ENCODE measurements at places on chromosomes 7 and 10. TPM values are rescaled to one million over a fixed set of nuclear protein-coding genes. Genes with fewer than 3 reads are reported as not detected.

The NOLC1 gene
- total RNA-seq: 57.5 TPM

DNA sequence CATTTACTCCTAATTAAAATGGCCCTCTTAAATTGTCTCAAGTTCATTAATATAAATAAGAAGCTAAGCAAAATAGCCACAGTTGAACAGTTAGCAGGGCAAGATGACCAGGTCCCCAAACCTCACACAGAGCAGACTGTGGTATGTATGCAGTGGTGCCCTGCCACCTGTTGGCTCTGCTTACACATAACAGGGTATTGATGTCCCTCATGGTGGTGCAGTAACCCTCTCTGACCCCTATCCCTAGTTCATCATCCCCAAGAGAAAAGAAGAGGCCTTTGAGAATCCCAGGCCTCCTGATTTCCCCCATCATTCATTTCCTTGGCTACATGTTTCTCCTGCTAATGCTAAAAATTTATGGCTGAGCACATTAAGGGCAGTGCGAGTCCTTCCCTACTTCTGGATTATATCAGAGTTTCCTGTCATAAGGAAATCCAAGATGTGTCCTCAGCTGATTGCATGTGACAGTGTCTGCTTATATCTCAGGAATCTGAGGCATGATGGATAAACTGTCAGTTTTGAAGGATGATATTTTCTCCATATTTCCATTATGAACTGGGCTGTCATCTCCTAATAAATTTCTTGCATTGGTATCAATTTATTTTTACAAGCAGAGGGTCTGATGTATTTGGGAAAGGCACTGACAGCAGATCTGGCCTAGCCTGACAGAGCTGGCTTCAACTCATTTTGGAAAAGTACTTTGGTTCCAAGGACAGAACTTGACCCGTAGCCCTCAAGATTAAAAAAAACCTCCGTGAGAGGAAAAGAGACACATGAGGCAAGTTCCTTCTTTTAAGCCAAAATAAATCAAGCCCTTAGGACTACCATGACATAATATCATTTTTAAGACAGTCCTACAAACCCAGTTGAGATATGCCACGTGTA, 880.6 kb downstream of the LRMDA start:
- ATAC-seq: peak; percentile 74

DNA sequence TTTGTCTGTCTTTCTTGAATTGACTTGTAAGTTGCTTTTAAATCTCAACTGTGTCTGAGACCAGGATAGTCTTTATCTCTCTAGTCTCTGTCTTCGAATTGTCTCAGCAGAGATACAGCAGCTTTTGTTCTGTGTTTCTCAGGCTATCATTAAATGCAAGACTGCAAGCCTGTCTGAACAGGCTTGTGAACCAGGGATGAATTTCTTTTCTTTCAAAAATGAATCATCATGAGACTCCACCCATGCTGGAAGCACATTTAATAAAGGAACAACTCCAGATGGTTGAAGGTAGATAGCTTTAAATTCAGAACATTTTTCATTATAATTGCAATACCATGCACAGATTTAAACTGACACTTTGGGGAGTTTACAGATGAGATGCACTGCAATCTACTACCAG, 155.9 kb downstream of the SEC23IP start:
- peak; percentile 76 for ATAC-seq

DNA sequence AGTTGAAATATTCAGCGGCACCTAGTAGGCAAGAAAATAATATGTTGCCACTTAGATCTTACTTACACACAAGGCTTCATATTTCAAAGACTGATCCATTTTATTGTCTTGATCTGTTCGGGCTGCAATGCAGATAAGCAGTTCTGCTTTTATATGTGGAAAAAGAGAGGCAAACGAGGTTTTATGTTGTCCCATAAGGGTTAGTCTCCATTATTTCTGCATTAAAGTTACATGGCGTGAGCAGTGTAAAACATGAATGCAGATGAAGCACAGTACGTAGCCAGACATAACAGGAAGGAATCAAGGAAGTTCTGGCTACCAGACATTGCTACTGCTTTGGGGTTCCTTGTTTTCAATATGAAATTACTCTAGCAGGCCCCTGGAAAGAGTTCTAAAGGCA, 224.8 kb downstream of the BBS9 start:
- ATAC-seq: no peak

The DLG5 gene
- total RNA-seq: 37.9 TPM
